ENCODE measurements at places on chromosomes 11 and 22.

DNA sequence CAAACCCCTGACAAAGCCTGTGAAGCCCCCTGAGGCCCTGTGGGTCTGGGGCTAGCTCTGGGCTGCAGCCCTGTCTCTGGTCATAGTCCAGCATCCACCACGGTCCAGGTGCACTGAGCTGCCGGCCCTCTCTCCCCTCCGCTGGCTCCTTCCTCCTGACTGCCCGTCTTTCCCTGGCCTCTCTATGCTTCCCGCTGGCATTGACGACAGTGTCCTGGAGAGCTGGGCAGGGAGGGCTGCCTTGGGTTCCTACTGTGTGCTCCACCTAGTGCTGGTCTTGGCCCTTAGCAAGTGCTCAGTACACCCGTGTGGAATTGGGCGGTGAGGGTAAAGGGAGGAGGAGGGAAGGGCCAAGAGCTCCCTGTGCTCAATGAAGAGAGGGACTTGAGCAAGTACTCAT is 868 bp upstream of the MYEOV start:
- DNase-seq = no peak

DNA sequence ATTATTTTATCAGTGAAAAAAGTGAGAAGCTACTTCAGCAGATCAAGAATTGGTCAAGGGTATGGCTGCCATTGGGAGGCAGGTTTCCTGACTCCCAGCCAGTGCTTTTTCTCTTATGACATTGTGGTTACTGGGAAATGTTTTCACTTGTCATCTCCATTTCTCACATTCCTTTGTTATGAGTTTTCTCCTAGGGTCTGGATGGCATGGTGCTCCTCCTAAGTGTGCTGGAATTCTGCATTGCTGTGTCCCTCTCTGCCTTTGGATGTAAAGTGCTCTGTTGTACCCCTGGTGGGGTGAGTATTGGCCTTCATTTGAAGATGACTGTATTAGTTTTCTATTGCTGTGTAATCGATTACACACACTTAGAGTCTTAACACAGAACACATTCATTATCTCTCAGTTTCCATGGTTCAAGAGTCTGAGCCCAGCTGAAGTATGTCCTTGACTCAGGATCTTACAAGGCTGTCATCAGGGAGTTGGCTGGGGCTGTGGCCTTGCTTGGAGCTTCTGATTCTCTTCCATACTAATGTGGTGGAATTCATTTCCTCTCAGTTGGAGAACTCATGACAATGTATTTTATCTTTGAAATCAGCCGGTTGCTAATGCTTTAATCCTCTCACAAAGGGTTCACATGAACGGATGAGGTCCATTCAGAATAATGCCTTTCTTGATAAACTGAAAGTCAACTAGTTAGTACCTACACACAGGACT is 21.0 kb upstream of the MS4A6E start:
- no peak for DNase-seq

- no peak for DNase-seq
Observed at GRCh38 chr11:124889191-124890091, 8.2 kb downstream of the ROBO4 start.

- no peak for DNase-seq
Observed at GRCh38 chr11:7595016-7595866, 78.1 kb downstream of the CYB5R2 start.
